Fibroblast of lung (primary cell): ENCODE measurements at places on chromosomes 2 and 18. TPM values are rescaled to one million over a fixed set of nuclear protein-coding genes. Genes with fewer than 3 reads are reported as not detected.

DNA sequence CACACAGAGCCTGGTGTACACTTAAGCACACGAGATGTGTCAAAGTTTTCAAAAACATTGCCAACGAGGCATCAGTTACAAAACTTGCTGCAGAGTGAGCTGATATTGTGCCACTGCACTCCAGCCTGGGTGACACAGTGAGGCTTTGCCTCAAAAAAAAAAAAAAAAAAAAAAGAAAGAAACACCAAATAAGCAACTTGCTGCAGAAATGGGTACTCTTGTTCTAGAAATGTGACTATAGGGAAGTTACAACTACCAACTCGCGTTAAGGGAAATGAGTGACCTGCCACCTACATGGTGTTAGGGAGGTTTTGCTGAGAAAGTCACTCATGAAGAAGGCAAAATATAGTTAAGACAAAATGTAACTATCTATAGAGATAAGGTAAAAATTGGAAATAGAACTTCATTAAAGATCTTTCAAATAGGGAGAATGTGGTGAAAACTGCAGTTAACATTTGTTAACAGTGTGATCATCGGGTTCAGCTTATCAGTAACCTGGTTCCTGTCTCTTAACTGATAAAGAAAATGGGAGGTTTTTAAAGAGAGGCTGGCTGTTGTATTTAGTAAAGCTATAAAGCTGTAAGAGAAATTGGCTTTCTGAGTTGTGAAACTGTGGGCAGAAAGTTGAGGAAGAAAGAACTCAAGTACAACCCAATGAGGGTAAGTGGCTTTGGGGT, at the start of gene IL1RL1:
IL1RL1 (plus strand) TSS at position 600 of the 677 bp plus-strand sequence. CDS start 26,702 bp downstream, outside the sequence.
- H3K36me3 ChIP-seq, result no peaks in the 10 kb centered on the region
- no peak within 1 kb of the TSS for H3K4me3 ChIP-seq
- H3K27ac ChIP-seq, result no peak within 1 kb of the TSS
- no peak for DNase-seq
- H3K27me3 ChIP-seq, result no peaks in the 10 kb centered on the region

DNA sequence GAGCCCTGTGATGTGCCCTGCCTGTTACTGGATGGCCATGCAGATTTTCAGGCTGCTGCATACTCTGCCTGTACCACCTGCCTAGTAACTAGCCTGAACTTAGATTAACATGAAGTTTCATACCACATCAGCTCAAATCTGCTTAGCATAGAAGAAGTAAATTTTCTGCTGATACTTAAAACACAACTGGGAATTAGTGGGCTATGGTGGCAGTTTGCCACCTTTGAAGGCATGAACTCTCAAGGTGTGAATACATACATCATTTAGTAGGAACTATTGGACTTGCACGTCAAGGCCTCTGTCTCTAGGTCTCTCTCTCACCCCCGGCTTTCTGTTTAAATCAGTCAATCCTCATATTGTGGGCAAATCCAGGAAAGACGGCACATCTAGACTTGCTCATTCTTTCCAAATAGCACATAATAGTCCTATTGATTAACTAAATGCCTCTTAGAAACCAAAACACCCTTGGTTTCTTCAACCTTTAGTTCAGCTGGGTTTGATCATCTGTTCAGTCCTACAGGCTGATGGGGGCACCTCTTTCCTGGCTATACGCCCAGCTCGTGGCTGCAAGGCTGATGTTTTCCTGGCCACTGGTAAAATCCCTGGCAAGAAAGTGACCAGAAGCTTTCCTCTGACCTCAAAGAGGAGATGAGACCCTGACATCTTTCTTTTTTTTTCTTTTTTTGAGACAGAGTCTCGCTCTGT, 58.4 kb downstream of the ALPK2 start:
- H3K4me3 ChIP-seq, result no peak overlapping the region
- no peak overlapping the region for H3K27ac ChIP-seq
- DNase-seq, result no peak

DNA sequence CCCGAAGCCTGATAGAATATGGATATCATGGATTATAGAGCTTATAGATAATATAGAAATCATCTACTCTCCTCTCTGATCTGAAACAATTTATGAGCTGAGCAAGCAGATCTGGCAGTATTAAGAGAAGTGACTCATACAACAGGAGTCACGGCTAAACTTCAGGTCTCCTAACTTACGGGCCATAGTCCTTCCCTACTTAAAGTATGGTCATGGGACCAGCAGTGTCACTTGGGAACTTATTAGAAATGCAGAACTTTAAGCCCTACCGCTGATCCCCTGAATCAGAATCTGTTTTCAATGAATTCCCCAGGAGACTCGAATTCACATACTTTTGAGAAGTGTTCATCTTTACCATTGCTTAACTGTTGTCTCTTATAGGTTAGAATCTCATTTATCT, 195.7 kb upstream of the FANCL start:
- no peaks in the 10 kb centered on the region for H3K4me1 ChIP-seq
- H3K4me3 ChIP-seq, result no peak overlapping the region
- H3K36me3 ChIP-seq, result no peaks in the 10 kb centered on the region
- DNase-seq, result no peak
- H3K27ac ChIP-seq, result no peak overlapping the region
- H3K27me3 ChIP-seq, result no peaks in the 10 kb centered on the region

DNA sequence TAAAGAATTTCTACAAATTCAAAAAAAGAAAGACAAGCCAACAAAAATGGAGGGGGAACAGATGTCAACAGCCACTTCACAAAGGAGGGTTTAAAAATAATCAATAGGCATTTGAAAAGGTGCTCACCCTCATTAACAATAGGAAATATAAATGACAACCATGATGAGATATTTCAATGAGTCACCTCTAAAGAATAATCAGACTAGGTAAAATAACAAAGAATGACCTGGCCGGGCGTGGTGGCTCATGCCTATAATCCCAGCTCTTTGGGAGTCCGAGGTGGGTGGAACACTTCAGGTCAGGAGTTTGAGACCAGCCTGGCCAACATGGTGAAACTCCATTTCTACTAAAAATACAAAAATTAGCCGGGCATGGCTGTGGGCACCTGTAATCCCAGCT, 133.6 kb downstream of the KCNE4 start:
- no peak overlapping the region for H3K27ac ChIP-seq
- H3K36me3 ChIP-seq, result no peaks in the 10 kb centered on the region
- DNase-seq, result no peak
- no peak overlapping the region for H3K4me3 ChIP-seq
- no peaks in the 10 kb centered on the region for H3K27me3 ChIP-seq

XDH gene
- total RNA-seq, result under 0.01 and 0.50 TPM in 2 replicates

- H3K36me3 ChIP-seq, result no peaks in the 10 kb centered on the region
- H3K4me3 ChIP-seq, result no peak overlapping the region
- DNase-seq, result no peak
- H3K27me3 ChIP-seq, result no peaks in the 10 kb centered on the region
Measured at GRCh38 chr2:121994238-121995206, 239.1 kb downstream of the TSN start.

DNA sequence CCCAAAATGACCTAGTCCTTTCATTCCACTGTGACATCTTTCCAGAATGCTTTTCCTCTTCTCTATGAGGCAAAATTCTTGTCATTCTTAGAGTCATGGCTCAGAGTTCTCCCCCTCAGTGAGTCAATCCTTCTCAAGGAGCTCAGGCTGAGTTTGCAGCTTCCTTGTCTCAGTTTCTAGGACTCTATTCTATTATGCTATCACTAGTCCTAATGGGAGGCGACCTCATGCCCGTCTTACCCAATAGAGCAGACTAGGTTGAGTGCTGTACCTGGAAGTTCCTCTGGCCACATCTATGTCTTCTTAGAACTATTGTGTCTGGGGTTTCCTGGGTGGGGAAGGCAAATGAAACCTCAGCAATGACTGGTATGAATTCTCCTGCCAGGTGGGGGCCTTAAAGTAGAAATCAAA, 51.5 kb downstream of the HAUS1 start:
- H3K36me3 ChIP-seq, result no peaks in the 10 kb centered on the region
- no peak overlapping the region for H3K4me3 ChIP-seq
- H3K27ac ChIP-seq, result no peak overlapping the region
- H3K27me3 ChIP-seq, result no peaks in the 10 kb centered on the region
- peak; percentile 51 for DNase-seq
- peaks cover 12% of the 10 kb centered on the region for H3K4me1 ChIP-seq

DNA sequence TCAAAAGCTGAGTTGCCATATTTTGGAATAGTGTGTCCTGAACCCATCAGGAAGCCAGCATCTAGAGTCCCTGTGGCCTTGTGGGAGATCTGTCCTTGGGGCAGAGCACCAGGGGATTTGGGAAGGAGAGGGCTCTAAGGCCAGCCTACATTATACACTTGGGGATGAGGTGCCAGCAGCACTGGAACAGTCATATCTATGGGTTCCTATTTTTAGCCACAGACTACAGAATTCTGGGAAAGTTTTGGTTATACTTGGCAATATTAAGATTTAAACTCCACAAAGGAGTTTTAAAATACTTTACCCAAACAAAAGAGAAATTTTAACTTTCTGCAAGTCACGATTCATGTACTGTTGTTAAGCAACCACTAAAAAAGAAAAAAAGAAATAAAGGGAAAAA, 405.7 kb upstream of the MMADHC start:
- no peak overlapping the region for H3K27ac ChIP-seq
- no peak overlapping the region for H3K4me3 ChIP-seq
- H3K36me3 ChIP-seq, result no peaks in the 10 kb centered on the region
- no peaks in the 10 kb centered on the region for H3K27me3 ChIP-seq
- DNase-seq, result no peak

SLC9A4 gene
- not detected in 2 replicates for total RNA-seq

GRCh38 chr2:162342841-162343240, 1.1 kb upstream of the GCA start:
- H3K4me3 ChIP-seq, result no peak overlapping the region
- H3K36me3 ChIP-seq, result no peaks in the 10 kb centered on the region
- no peaks in the 10 kb centered on the region for H3K4me1 ChIP-seq
- H3K27ac ChIP-seq, result no peak overlapping the region
- H3K27me3 ChIP-seq, result no peaks in the 10 kb centered on the region

- H3K27me3 ChIP-seq, result no peaks in the 10 kb centered on the region
- DNase-seq, result peak; percentile 82
- peak within 1 kb of the TSS; percentile 80 for H3K27ac ChIP-seq
- peak within 1 kb of the TSS; percentile 81 for H3K4me3 ChIP-seq
Measured at GRCh38 chr2:108786354-108787215, at the start of gene CCDC138. Gene CCDC138, plus strand, starts transcription at chr2:108786771. Its CDS starts 52 bp downstream, at chr2:108786823.

DNA sequence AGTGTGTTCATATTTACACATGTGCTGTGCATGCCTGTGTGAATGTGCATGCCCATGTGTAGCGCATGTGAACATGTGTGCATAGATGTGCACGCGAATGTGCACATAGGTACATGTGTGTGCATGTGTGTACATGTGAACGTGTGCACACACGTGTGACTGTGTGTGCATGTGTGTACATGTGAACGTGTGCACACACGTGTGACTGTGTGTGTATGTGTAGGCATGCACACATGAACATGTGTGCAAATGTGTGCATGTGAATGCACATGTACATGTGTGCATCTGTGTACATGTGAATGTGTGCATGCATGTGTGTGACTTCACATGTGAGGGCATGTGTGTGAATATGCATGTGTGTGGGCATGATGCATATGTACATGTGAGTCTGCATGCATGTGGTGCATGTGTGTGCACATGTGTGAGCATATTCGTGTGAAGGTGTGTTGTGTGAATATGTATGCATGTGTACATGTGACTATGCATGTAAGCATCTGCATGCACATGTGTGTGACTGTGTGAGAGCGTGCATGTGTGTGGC, 122.4 kb downstream of the PTGR3 start:
- H3K36me3 ChIP-seq, result no peaks in the 10 kb centered on the region
- DNase-seq, result no peak
- H3K4me3 ChIP-seq, result no peak overlapping the region
- no peaks in the 10 kb centered on the region for H3K27me3 ChIP-seq
- no peaks in the 10 kb centered on the region for H3K4me1 ChIP-seq
- H3K27ac ChIP-seq, result no peak overlapping the region

- H3K4me3 ChIP-seq, result no peak overlapping the region
- no peak overlapping the region for H3K27ac ChIP-seq
- H3K4me1 ChIP-seq, result peaks cover 18% of the 10 kb centered on the region
- H3K36me3 ChIP-seq, result peaks cover 12% of the 10 kb centered on the region
- DNase-seq, result no peak
Measured at GRCh38 chr2:240438810-240439697, 3.6 kb downstream of the GPC1 start.

GRCh38 chr2:28591711-28592335, 96.0 kb downstream of the PLB1 start:
- no peak overlapping the region for H3K27ac ChIP-seq
- H3K4me3 ChIP-seq, result no peak overlapping the region
- H3K27me3 ChIP-seq, result no peaks in the 10 kb centered on the region
- peaks cover 13% of the 10 kb centered on the region for H3K4me1 ChIP-seq
- no peaks in the 10 kb centered on the region for H3K36me3 ChIP-seq

- peaks cover 4% of the 10 kb centered on the region for H3K4me1 ChIP-seq
- H3K27me3 ChIP-seq, result no peaks in the 10 kb centered on the region
- H3K4me3 ChIP-seq, result peak overlapping the region; percentile 2
- peak overlapping the region; percentile 93 for H3K27ac ChIP-seq
Measured at GRCh38 chr2:42810971-42811811, 18.8 kb upstream of the HAAO start.

DNA sequence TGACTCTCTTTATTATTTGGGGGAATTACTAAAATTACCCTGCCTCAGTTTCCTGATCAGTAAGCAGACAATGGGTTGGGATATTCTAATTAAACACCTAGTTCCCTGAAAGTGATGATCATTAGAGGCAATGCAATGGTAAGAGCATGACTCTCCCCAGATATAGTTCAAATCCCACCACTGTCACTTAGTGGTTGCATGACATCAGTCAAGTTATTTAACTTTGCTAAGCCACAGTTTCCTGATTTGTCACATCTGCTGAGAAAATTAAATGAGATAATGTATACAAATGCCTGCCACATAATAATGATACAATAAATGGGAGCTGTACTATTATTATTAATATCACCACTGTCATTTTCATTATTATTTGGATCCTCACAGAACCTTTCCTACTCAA, 29.9 kb downstream of the ZEB2 start:
- H3K27ac ChIP-seq, result no peak overlapping the region
- DNase-seq, result no peak
- H3K27me3 ChIP-seq, result no peaks in the 10 kb centered on the region
- no peaks in the 10 kb centered on the region for H3K36me3 ChIP-seq
- no peak overlapping the region for H3K4me3 ChIP-seq

DNA sequence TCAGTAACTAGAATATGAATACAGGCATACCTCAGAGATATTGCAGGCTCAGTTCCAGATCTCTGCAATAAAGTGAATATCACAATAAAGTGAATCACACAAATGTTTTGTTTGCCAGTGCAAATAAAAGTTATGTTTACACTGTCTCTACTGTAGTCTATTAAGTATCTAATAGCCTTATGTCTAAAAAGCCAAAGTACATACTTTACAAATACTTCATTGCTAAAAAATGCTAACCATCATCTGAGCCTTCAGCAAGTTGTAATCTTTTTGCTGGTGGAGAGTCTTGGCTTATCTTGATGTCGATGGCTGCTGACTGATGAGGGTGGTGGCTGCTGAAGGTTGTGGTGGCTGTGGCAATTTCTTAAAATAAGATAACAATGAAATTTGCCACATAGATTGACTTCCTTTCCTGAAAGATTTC, 159.4 kb downstream of the MYO1B start:
- H3K4me3 ChIP-seq, result no peak overlapping the region
- no peaks in the 10 kb centered on the region for H3K27me3 ChIP-seq
- peaks cover 16% of the 10 kb centered on the region for H3K4me1 ChIP-seq
- no peak overlapping the region for H3K27ac ChIP-seq
